Stimulated activated CD8-positive, alpha-beta memory T cell treated with anti-CD3 and anti-CD28 coated beads, Interleukin-4, amount 100 ng/mL, for 4 hours (primary cell): ENCODE measurements at places on chromosomes 6 and 20.

- DNase-seq: no peak
Observed at GRCh38 chr6:34295721-34296120, 46.9 kb upstream of the SMIM29 start.

DNA sequence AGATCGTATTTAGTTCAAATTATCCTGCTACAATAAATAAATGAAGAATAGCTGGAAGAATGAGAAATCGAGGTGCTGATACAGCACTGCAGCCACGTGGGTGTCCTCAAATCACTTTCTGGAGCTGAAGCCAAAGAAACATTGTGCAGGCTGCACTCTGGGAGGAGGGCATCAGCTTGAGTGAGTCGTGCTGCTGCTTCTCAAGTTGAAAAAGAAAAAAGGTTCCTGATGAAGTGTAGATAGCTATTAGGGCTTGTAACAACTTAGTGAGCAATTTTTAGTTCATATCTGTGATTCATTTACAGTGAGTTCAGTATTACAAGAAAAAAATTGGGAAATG, 40.5 kb downstream of the DSE start:
- no peak for DNase-seq

- DNase-seq: no peak
Observed at GRCh38 chr6:153852481-153852880, 186.6 kb upstream of the OPRM1 start.

DNA sequence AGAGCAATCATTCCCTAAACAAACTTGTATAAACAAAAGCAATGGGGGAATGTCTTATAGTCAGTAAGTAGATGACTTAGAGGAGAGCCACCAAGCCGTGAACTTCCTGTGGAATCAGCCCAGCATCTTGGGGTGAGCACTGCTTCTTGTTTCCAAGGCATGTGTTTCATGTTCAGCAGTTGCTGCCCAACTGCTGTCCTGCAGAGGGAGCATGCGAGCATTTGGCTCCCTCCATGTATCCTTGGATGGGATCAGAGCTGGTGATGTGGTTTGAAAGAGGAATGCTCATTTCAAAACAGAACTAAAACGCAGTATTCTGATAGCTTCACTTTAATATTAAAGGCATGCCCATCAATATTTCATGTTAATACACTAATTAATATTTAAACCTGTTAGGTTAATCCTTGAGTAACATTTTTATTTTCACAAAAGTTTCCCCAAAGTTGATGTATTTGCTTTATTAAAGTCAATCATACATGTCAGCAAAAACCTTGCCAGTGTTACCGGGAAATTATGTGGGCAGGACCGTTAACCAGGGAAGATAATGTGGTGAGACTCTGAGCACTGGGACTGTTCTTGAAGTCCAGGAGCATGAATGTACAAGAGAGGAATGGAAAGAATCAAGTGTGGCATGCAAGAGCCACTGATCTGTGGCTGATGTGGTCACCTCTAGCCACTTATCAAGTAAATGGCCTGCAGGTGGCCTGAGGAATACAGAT, 172.1 kb upstream of the GGTLC1 start:
- DNase-seq: no peak

DNA sequence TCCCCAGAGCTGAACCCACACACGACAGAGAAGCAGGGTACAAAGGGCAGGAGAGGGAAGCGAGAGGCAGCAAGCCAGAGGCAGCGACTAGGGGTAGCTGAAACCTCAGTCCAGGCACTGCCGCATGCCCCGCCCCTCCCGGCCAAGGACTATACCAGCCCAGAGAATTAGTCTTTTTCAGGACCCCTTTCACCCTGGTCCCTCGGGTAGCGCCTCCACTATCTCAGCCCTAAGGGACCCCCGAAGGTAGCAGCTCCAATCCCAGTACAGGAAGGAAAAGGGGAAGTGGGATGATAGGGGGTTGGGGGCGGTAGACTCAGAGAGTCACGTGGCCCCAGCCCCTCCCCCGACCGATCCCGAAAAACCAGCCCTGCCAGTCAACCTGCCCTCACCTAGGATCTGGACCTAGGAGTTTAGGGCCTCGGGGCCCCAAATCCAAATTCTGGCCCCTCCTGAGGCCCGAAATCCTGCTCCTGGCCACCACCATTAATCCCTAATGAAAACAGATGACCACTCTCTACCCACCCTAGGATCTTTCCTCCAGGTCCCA, 1.3 kb downstream of the RGL2 start:
- no peak for DNase-seq

GRCh38 chr6:50608421-50608820, 104.9 kb upstream of the TFAP2D start:
- DNase-seq: no peak

GRCh38 chr6:139030228-139030963, 1.9 kb downstream of the ABRACL start:
- DNase-seq: no peak

GRCh38 chr6:166014966-166015365, 152.7 kb downstream of the TBXT start:
- DNase-seq: no peak

GRCh38 chr6:7201732-7202541, 94.2 kb downstream of the RREB1 start:
- DNase-seq: no peak

- DNase-seq: no peak
Observed at GRCh38 chr6:154736618-154737259, 3.5 kb downstream of the SCAF8 start.

DNA sequence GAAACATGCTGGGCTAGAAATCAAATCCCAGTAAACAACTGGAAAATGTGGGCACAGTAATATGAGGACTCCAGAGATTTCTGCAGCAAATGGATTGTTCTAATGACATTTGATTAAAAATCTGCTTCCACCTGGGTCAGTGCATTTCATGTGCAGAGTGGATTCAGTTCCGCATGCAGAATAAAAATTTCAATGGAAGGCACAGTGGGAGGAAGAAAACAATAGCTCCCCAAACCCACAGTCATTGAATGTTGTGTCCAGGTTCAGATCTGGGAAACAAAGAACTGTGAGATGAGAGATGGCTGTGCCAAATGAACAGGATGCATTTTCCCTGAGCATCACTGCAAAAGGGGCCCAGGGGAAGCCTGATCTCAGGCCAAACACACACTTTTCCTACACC, 403.1 kb downstream of the BTBD9 start:
- no peak for DNase-seq
